ENCODE measurements at places on chromosomes 7 and 10.

DNA sequence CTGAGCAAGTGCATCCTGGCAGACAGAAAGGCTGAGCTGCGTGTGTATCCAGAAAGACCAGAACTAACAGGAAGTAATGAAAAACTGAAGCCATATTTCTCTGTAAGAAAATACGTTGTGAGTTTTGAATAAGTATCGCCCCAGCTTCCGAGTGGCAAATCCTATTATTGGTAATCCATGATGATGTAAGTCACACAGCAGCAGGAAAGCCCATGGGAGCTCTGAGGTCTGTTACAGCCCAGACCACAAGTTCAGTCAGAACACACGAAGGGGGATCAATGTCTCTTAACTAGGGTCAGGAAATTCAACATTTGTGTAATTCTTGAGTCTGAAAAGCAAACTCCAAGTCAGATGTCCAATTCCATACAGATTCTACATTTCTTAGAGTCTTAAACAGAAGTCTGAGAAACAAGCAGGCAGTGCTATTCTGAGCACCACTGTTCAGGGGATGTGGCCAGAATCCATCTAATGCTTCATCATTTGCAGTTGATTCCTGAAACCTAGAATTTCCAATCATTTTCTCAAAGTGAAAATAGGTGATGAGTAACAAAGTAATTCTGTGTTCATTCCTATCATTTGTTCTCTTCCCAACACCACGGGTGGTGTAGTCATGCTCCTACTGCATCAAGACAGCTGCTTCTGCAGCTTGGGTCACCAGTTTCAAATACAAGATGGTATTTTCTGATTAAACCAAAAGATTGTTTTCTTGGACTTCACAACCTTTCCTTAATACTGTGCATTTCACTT is at the start of gene LRIT2:
Gene LRIT2 (minus strand): TSS at position 118 of the 747 bp plus-strand sequence. CDS start 24 bp downstream, at position 94.
- DNase-seq, result no peak

GRCh38 chr7:94921911-94922310 is 14.5 kb downstream of the PPP1R9A start:
- no peak for DNase-seq

- DNase-seq, result no peak
Measured at GRCh38 chr10:63522277-63522687, 1.1 kb downstream of the REEP3 start.

- DNase-seq, result no peak
Measured at GRCh38 chr10:72746426-72747363, 54.8 kb downstream of the MCU start.

DNA sequence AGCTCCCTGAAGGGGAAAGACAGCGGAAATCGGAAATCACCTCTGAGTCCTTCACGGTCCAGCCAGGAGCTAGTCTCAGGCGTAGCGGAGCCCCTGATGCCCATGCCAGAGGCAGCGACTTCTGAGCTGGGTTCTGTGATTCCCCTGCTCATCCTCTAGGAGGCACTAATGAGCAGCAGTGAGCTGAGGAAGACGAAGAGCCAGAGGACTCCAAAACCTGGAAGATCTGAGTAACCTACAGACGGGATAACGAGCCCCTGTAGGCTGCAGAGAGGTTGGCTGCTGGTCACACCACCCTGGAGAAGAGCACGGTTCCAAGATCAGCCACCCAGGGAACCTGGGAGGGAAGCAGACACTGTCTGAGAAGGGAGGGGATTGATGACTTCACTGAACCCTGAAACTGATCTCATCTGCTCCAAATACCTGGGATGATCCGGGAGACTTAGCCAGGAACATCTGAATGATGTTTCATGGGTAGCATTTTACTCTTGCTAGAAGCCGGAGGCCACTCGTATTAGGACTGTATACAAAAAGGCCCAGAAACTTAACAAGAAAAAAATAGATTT is 304.1 kb downstream of the PAXIP1 start:
- DNase-seq, result no peak

DNA sequence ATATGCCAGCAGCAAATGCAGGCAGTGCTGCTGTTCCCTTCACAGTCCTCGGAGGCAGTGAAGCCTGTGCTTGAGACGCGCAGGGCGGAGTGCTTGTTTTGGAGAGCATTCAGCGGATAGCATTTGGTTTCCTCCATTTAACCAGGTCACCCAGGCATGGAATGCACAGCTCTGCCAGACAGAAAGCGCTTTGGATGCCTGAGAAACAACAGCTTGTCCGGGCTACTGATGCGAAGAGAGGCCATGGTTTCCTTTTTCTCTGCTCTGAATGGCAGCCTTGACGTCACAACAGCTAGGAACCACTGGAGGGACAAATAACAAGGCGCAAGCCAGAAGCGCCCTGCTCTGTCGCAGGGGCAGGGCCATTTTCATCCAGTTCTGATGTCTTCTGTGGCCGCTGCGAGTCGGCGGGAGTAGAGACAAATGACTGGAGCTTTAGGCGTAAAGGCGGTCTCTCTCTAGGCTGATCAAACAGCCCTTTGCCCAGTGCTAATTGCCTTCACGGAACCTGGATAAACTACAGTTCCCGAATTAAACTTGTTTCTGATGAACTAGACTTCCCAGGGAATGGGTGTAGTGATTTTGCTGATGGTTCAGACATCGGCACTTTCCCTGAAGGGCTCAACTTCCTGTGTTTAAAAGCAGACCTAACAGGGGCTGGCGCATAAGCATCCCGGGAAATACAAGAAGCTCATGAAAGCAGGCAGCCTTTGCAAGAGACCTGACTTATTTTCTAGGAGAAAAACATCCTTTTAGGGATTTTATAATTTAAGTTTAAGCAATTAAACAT is 187.6 kb upstream of the KLF14 start:
- no peak for DNase-seq

DNA sequence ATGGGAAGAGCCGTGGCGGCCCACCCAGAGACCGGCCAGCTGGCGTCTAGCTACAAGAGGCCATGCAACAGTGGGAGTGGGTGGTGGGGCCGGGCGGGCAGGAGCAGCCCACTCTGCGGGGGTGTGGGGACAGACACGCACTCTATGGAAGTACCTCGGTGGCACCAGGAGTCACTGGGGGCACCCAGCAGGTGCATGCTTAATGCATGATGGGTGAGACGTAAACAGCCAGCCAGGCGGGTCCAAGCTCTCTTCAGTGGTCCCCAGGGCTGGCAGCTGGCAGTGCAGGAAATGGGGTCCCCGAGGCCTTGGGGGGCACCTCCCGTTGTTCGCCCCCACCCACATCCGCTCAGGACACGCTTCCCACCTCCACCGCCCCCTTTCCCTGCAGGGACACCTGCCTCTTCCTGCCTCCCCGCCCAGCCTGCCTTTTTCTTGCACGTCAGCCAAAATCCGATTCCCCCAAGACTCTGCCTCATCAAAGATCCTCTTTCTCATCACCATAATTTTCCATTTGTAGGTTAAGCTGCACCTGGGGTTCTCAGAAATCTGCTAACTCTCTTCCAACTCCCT is 22.6 kb upstream of the PSMG3 start:
- DNase-seq, result no peak

DNA sequence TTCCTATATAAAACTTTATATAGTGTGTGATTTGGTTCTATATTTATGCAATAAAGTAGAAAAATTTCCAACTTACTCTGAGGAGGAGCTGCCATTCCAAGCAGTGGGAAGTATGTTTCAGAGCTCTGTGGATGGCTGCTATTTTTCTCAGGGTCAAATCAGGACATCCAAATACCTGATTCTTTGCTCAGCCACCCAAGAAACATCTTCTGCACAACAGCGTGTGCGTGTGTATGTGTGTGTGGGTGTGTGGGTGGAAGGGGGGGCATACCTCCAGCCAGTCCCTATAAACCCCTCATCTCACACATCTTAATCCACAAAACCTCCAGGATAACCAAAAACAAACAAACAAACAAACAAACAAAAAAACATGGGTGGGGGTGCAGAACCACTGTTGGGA is 66.3 kb upstream of the EMX2 start:
- DNase-seq, result no peak

DNA sequence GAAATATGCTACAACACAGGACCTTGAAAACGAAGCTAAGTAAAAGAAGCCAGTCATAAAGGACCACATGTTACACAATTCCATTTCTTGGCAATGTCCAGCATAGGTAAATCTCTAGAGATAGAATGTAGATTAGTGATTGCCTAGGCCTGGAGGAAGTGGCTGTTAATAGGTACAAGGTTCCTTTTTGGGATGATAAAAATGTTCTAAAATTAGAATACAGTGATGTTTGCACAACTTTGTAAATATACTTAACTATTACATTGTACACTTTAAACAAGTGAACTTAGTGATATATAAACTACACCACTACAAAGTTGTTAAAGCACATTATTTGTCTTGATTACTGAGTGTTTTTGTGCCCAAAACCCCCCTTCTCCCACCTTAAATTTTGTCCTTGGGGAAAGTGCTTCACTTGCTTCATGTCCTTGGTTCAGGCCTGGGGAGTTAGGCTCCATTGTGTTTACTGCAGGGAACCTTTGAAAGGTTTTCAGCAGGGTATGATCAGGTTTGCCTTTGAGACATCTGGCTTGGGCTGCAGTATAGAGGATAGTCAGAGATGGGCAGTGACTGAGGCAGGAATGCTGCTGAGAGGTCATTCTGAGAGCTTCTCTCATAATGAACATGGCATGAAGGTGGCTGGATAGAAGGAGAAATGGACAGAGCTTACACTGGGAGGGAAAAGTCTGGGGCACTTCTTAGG is 1052.6 kb downstream of the REEP3 start:
- no peak for DNase-seq

GRCh38 chr7:7321681-7322080 is 139.3 kb downstream of the C1GALT1 start:
- DNase-seq, result no peak

GRCh38 chr10:23094786-23095403 is 484 bp upstream of the MSRB2 start:
- no peak for DNase-seq

DNA sequence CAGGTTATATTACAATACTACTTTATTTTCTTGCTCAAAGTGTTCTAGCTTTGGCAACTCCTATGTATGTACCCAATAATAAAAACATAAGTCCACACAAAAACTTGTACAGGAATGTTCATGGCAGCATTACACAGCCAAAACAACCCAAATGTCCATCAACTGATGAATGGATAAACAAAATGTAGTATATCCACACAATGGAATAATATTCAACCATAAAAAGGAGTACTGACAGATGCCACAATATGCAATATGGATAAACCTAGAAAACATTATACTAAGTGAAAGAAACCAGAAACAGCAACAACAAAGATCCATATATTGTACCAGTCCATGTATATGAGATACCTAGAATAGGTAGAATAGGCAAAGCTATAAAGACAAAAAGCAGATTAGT is 21.0 kb downstream of the PPA1 start:
- DNase-seq, result no peak

DNA sequence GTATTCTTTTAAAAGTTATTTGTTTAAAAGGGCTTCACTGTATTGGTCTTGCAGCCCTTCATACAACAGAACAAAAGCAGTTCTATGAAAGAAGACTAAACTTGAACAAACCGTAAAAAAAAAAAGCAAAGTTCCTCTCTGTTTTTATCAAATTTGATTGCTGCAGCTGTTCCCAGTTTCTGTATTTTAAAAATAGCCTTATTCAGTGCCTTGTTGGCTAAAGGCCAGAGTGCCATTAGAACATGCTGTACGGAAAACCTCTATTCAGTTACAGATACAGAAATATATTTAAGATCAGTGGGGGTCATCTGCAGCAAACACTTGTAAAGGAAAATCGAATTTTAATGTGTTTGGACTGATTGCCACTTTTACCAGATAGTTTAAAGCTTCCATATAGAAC is 207.8 kb upstream of the ETV1 start:
- DNase-seq, result no peak

DNA sequence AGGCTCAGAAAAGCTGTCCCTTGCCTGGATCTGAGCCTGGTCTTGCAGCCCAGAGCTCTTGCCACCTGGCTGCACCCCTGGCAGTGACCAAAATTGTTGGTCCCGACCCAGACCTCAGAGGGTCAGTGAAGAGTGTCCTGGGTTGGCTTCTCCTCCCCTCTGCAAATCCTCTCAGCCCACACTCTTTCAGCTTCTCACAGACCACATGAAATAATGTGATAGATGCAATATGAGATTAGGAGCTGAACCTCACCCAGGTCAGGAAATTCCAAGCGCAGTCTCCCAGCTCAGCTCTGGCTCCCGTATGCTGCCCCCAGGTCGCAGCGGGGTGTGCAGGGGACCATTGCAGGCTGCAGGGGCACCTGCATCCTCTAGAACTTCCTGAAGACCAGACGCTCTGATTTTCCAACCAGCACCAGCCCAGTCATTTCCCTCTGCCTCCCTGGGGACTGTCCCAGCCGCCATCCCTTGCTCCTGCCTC is 19.6 kb upstream of the RET start:
- DNase-seq, result no peak

- DNase-seq, result no peak
Measured at GRCh38 chr7:110569486-110570205, 521.3 kb upstream of the LRRN3 start.

- DNase-seq, result no peak
Measured at GRCh38 chr7:158362912-158363905, 224.4 kb downstream of the PTPRN2 start.

- no peak for DNase-seq
Measured at GRCh38 chr10:119784340-119785067, 58.7 kb downstream of the INPP5F start.

GRCh38 chr7:134022286-134022911 is 104.7 kb upstream of the LRGUK start:
- DNase-seq, result no peak

GRCh38 chr10:86198271-86198670 is 168.3 kb downstream of the GRID1 start:
- no peak for DNase-seq

GRCh38 chr7:126557271-126557670 is 695.5 kb downstream of the GRM8 start:
- no peak for DNase-seq

GRCh38 chr10:3735175-3735574 is 49.8 kb downstream of the KLF6 start:
- peak; percentile 46 for DNase-seq
